ENCODE measurements at places on chromosomes 1 and 21. TPM values are rescaled to one million over a fixed set of nuclear protein-coding genes. Genes with fewer than 3 reads are reported as not detected.

PAPPA2 gene
- 0.35 TPM for total RNA-seq

ADAM30 gene
- not detected for total RNA-seq

CLDN17 gene
- not detected for total RNA-seq

FMO5 gene
- total RNA-seq, result 0.71 TPM

PLPPR5 gene
- not detected for total RNA-seq

SLC30A10 gene
- total RNA-seq, result not detected

GPN2 gene
- 18.2 TPM for total RNA-seq

KRTAP10-8 gene
- not detected for total RNA-seq

IL19 gene
- not detected for total RNA-seq

OR2L5 gene
- not detected for total RNA-seq

ACTA1 gene
- total RNA-seq, result not detected

KCNT2 gene
- 2.3 TPM for total RNA-seq

CNTN2 gene
- not detected for total RNA-seq

NOTCH2 gene
- 95.2 TPM for total RNA-seq

GIPC2 gene
- total RNA-seq, result 1.4 TPM

ST6GALNAC5 gene
- total RNA-seq, result 2.0 TPM

CHIA gene
- total RNA-seq, result not detected

HES4 gene
- 0.35 TPM for total RNA-seq

Data from myometrial cell (primary cell).